ENCODE measurements at places on chromosomes 4 and X. TPM values are rescaled to one million over a fixed set of nuclear protein-coding genes. Genes with fewer than 3 reads are reported as not detected.

GRCh38 chrX:37455381-37455780, 106.2 kb downstream of the PRRG1 start:
- DNase-seq: no peak

DNA sequence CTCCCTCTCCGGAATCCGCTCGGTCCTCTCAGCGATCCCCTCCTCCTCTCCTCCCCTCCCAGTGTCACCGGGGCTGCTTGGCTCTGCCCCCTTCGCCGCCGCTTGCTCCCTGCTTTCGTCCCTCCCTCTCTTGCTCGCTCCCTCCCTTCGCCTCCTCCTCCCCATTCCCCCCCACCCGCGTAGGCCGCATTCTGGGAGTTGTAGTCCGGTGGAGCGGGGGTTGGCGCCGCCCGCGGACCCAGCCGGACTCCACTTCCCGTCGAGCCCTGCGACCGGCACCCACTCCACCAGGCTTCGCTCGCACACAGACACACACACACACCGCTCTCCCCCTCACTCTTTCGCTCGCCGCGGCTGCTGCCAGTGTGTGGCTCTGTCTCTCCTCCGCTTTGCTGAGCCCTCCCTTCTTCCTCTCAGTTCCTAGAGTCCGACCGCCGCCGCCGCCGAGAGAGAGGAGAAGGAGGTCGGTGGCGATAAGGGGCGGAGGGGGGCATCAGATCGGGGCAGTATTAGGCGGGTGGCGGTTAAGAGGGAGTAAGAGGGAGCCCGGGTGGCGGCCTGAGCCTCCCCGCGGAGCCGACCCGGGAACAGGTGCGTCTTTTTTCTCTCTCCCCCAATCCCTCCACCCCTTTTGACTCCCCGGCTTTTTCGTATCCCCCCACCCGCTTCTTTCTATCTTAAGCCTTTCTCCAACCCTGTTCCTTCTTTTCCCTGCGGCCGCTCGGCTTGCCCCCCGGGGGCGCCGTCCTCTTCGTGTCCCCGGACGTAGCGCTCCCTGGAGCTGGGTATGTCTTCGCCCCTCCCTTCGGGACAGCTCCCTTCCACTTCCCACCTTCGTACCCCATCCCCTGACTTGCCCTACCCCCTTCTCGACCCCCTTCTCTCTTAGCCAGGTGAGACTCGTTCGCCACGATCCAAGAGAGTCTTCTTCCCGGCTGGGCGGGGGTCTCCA, at the start of gene BCORL1:
BCORL1 (plus strand) TSS at position 336 of the 952 bp plus-strand sequence. CDS start 22,597 bp downstream, outside the sequence.
- peak; percentile 66 for DNase-seq

DNA sequence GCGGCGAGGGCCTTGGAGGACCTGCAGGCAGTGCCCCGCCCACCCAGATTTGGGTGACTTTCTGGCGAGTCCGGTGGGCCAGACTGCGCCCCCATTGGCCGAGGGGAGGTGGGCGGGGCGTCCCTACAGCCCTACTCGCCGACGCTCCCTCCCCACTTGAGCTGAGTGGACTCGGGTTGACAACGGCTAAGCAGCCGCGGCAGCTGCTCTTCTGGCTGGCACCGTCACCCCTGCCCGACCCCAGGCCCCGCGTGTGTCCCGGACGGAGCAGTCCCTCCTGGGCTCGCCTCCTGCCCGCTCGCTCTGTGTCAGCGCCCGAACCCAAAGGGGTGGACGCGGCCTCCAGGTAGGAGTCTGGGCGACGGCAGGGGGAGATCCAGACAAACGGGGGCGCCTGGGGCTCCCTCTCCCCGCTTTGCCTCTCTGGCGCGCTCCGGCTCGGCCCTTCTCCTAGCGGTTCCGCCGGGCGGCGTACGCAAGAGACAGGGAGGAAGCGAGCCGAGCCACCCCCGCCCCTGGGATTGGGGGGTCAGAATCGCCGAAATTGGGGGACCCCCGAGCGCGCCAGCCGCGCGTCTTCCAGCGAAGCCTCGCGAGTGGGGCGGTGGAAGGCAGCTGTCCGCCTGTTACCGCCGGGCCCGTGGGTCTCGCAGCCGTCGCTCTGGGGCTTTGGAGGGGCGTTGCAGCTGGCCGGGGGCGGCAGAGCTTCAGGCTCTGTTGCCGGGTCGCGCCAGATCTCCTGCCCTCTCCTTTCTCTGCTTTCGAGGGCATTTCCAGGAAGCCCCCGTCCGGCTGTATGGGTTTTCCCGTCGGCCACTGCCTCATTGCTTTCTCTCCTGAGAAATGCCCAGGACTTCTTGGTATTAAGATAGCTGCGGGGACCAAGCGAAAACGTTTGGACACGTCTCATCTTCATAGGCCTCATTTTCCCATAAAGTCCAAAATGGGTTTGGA, 46.3 kb downstream of the STARD8 start:
- no peak for DNase-seq

DNA sequence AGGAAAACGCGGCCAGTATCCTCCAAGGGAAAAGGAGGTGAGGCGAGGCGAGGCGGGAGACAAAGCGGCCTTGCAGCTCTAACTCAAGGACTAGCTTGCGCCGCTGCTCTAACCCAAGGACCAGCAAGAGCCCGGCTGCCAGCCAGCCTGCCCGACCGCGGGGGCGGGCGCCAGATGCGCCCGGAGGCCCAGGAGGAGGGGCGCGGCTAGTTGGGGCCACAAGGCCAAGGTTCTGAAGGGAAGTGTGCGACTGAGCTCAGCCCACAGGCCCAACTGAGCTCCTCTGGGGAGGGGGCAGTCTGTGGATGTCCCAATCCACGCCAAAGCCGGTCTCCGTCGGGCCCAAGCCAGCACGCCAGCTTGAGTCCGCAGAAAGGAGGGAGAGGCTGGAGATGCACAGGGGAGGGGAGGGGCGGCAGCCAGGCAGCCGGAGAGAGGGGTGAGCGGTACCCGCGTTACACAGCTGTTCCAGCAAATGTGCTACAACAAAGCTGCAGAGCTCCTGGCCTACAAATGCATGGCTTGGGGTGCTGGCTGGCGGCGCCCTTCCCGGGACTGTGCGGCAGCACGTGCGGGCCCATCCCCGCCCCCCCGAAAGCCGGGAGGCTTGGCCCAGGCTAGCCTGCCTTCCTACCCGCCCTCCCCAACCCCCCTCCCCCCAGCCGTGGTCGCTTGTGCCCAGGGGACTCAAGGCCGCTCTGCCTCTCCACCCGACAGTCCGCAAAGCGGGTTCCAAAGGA, 637 bp downstream of the AMER1 start:
- DNase-seq: no peak

- no peak for DNase-seq
These were observed 82.2 kb upstream of the PCDH18 start for GRCh38 chr4:137614491-137614890.

DNA sequence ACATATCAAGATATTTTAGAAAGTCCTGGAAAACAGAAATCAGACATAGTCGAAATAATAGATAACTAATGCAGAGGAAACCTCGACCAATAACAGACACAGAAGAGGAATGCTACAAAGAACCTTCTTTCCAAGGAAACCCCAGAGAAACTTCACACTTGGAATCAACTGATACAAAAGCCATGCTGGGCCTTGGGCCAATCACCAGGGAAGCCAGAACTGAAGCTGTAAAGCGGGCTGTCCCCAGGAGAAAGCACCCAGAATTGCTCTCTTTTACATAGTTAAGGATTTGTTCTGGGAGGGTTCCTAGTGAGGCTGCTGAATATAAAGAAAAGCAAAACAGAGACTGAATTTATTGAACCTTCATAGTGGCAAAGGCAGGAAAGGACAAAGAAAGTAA, 100.5 kb downstream of the PRDM5 start:
- no peak for DNase-seq

DNA sequence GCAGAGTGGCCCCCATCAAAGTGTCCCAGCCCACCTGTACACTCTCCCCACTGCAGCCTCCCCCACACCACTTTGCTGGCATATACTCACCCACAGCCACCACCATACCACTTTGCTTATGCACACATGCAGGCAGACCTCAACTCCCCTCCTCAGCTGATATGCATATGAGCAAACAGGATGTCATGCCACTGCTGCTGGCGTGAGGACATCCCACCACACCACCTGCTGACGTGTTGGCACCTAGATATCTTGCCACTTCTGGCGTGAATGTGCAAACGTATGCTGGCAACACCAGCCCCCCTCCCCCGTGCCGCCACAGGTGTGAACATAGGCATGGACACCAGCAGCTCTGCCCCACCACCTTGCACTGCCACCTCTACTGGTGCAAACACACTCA, 22.4 kb upstream of the MAGEA8 start:
- DNase-seq: no peak

GRCh38 chr4:171266671-171267070, 546.5 kb upstream of the GALNTL6 start:
- DNase-seq: no peak

- DNase-seq: no peak
These were observed at the start of gene TRIML2 for GRCh38 chr4:188109157-188109755. Gene TRIML2, minus strand, starts transcription at chr4:188109603. Its CDS starts 4,235 bp downstream, at chr4:188105368.

- no peak for DNase-seq
These were observed 4.6 kb upstream of the LUZP4 start for GRCh38 chrX:115284877-115285276.

GRCh38 chrX:64792598-64793337, 183.5 kb downstream of the ZC4H2 start:
- DNase-seq: no peak

DNA sequence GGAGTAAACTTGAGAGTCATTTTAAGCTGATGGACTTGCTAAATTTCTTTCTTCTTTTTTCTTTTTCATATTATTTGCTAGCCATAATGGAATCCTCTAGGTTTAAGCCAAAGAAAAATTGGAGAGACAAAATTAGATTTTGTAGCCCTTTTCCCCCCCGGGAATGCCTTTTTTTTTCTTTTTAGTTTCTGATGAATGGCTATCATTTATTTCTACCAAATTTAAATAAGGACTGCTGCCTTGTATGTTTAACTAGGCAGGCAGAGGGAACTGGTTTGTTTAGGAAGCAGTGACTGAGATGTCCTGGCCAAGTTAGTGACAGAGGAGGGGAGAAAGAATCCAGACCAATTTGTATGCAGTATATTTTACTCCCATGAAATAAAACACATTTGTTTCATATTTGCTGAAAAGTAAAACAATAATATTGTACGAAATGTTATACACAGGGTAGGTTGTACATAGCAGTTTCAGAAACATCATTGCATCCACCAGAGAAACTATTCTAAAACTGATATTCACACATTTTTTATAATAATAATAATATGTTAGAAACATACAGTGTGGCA, 5.7 kb downstream of the PITX2 start:
- no peak for DNase-seq

DNA sequence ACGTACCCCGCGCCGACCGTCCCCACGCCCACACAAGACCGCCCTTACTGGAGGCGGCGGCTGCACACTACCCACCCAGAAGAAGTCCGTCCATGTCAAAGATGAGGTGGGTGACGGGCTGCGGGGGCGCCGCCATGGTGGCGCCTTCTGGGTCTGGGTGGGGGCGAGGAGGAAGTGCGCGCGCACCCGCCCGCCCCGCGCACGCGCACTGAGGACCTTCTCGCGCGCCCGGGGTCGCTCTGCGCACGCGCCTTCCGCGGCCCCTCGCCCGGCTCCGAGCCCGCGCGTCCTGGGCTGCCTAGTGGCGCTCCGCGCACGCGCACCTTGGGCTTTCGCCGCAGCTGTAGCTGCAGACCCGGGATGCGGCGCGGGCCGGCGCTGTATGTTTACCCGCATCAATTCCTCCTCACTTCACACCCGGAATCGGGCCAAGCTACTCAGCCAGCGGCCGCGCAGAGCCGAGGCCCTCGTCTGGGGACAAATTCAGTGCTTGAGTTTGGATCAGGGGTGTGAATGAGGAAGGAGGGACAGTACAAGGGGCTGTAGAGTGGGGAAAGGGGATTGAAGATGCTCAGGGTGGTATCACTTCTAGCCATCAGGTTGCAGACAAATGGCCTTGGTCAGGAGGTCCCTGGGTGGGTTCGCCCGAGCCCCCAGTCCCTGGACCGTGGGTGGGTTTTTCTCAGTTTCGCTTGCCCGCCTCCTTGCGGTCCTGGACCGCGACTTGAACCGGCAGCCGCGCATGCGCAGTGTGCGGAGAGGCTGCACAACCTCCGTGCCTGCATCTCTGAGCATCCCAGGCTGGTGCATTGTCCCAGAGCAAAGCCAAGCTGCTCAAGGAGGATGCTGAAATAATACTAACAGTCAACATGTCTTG, at the start of gene PUDP:
PUDP (minus strand) TSS at position 176 of the 877 bp plus-strand sequence; CDS start at position 136, 40 bp downstream.
- DNase-seq: no peak

DNA sequence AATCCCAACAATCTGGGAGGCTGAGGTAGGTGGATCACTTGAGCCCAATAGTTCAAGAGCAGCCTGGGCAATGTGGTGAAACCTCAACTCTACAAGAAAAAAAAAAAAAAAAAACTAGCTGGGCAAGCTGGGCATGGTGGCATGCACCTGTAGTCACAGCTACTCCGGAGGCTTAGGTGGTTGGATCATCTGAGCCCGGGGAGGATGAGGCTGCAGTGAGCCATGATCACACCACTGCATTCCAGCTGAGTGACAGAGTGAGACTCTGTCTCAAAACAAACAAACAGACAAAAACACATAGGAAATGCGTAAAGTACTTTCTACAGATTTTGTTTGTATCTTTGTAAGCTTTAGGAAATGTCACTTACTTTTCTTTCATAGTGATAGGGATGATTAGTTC, 307.2 kb upstream of the NR3C2 start:
- DNase-seq: no peak

DNA sequence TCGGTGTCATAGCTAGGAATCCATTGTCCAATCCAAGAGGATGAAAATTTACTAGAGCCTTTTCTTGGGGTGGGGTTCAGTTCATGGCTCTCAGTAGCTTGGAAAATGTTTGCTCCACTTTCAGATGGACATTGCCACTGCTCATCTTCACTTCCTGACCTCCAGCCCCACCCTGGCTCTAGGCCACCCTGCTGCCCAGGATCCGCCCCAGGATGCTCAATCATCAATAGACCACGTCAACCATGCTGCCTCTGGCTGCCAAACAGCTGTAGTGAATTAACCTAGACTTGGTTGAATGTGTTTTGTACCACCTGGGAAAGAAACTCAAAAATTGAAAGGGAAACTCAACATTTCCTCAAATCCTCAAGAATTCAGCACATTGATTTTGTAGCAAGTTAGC, 37.2 kb upstream of the HSD17B10 start:
- no peak for DNase-seq

GRCh38 chr4:133149932-133150471, 908 bp downstream of the PCDH10 start:
- no peak for DNase-seq

DNA sequence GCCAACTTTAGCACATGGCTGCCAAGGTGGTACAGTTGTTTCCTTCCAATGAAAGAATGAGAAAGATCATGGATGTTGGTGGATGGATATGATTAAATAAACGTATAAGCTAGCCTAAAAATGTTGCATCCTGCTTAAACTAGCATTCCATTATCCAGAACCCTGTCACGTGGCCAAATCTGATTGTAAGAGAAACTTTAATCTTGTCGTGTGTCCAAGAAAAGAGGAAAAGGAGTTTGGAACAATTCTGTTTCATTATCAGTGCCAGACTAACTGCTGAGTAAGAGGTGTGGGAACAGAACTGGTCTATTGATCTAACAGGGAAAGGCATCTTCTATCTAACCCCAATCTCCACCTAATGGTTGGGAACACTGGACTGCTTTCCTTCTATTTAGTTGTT, 325.2 kb upstream of the BMP3 start:
- DNase-seq: no peak

Gene SLIT2
- total RNA-seq: 0.24 TPM

Gene CXorf51A
- total RNA-seq: not detected

Gene FHDC1
- total RNA-seq: 0.08 TPM

Gene SEC31A
- 119 TPM for total RNA-seq

Gene USP26
- not detected for total RNA-seq

Gene CLIC2
- 27.5 TPM for total RNA-seq
